GOT3 (cell line): ENCODE measurements at places on chromosomes 16 and 17.
A peak's percentile ranks its signal among the peaks of the same experiment; 100 is the strongest.

DNA sequence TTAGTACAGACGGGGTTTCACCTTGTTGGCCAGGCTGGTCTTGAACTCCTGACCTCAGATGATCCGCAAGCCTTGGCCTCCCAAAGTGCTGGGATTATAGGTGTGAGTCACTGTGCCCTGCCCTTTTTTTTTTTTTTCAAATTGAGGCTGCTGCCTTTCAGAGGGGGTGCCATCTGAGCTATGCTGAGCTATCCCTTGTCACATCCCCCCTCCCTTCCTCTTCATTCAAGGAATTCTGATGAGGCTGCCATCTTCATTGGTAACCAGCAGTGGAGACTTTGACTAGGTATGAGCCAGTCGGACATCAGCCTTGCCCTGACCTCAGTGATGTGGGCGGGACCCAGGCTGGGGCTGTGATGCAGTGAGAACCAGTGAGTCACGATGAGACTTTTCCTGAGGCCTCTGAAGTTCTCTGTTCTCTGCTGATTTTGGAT lies 24.4 kb upstream of the GPT2 start:
- DNase-seq = peak; percentile 47

- no peak for DNase-seq
Observed at GRCh38 chr16:6364846-6365245, 967.8 kb upstream of the RBFOX1 start.

DNA sequence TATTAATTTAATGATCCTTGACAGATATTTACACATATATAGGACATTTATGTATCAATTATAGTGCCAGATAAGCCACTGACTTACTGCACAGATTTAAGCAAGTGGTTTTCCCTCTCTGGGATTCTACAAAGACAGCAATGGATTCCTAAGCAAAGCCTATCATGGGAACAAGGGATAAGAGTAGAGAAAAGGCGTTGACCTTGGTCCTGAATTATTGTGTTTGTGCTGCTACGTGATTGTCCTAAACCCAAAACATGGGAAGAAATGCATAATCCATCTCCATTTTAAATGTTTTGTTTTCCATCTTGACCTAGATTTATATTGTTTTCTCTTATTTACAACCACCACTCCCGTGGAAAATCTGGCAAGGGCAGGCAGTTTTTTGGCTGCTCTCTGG lies 14.0 kb downstream of the SLFN11 start:
- no peak for DNase-seq

DNA sequence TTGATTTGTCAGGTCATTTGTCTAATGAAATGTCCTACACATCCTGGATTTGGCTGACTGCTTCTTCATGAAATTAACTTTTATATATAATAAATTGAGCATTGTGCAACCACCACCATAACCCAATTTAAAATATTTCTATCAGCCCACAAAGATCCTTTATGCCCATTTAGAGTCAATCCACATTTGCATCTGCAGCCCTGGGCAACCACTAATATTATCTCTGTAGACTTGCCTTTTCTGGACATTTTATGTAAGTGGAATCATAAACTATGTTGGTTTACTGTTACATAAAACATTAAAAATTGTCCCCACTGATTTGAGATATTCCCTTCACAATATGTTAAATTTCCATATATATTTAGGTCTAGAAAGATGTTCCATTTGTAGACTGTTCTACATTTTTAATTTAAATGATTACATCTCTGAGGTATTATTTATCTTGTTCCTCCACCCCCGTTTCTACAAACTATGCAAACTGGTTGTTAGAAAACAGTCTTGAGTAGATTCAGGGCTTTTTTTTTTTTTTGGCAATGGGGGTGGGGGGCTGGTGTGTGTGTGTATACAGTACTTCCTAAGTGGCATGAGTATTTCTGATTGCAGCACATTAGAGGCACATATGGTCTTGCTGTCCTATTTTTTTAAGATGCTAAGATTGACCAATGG lies 16.7 kb downstream of the RFWD3 start:
- no peak for DNase-seq

- no peak for DNase-seq
Observed at GRCh38 chr17:43976963-43977837, 23.5 kb upstream of the PYY start.

DNA sequence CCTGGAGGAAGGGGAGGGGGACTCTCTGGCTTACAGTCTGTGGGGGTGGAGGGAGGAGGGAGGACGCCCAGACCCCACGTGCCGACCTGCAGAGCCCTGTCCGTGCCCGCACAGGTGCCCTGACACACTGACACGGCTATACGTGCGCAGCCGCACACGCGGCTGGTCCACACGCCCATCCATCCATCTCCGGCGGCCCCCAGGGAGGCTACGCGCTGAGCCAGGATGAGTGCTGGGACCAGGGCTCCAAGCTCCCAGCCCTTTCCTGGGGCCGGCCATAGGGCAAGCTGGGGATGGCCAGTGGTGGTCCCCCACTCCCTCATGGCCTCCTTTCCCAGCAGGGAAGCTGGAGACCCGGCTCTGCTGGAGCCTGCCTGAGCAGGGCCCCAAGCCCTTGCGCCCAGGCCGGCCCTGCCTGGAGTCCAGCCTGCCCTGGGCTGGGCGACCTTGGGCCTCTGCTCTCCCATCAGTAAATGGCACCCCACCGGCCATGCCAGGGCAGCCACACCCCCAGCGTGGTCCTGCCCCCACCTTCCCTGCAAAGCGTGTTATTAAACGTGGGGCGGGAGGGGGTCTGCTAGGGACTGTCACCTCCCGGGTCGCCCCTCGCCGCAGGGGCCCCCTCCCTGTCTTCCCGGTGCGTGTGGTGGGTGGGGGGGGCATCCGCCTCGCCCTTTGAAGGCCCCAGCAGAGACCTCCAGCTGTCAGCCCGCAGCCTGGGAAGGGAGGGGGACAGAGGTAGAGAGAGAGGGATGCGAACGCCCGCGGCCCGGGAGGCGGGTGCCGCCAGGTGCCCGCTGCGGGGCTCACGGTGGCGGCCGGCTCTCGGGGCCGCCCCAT lies 863 bp downstream of the CASKIN1 start:
- no peak for DNase-seq

GRCh38 chr16:100989-101388 lies 23.0 kb downstream of the MPG start:
- DNase-seq = no peak

DNA sequence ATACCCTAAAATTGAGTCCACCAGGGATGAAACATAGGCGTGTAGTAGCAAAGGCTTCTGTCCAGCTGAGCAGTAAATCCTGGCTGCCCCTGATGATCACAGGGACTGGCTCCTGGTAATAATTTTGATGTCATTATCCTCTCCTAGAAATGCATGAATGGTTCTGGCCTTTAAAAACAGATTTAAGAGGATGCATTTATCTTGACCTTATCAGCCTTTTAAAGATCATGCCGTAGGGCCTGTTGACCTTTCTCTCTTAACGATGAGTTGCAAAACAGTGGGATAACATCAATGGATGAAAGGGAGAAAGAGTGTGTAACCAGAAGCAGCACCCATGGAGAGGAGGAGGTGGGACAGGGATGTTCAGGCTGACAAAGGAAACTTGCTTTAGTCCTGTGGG lies 128.5 kb downstream of the CA10 start:
- DNase-seq = no peak

GRCh38 chr16:48277158-48277557 lies 29.8 kb upstream of the ABCC11 start:
- no peak for DNase-seq

DNA sequence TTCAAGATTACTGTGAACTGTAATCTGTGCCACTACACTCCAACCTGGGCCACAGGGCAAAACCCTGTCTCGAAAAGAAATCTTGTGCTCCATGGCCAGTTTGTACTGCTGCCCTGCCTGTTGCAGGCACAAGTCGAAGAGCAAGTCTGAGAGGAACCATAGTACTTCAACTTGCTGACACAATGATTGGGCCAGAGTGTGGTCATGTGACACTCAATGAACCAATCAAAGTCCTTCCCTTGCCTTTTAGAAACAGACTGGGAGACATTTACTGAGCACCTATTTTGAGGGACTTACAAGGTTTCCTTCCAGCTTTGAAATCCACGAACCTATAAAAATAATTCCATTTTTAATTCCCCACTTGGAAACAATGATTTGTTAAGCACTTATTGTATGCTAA lies 39.8 kb upstream of the TMC5 start:
- DNase-seq = no peak

- no peak for DNase-seq
Observed at GRCh38 chr16:83494459-83494858, 313.3 kb upstream of the HSBP1 start.

- no peak for DNase-seq
Observed at GRCh38 chr16:67537636-67538591, 9.3 kb downstream of the RIPOR1 start.

DNA sequence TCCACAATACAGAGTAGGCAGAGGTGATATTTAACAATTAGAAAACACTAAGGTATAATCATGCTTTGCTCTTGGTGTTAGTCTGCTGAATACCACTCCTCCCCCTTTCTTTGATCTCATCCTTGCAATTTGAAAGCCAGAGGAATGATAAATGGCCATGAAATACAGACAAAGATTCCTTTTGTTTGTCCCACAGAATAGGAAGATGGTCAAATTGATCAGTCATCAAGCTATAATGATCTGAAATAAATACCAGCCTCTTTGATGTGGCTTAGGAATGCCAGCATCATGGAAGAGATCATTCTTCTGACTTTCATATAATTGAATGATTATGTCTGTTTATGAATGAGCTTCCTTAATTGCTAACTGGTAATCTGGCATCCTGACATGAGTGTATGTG lies 1541.7 kb upstream of the CDH8 start:
- DNase-seq = no peak

- DNase-seq = no peak
Observed at GRCh38 chr17:46766493-46767491, 51.7 kb downstream of the WNT3 start.

GRCh38 chr17:1928976-1929375 lies 96.2 kb downstream of the RTN4RL1 start:
- DNase-seq = no peak

DNA sequence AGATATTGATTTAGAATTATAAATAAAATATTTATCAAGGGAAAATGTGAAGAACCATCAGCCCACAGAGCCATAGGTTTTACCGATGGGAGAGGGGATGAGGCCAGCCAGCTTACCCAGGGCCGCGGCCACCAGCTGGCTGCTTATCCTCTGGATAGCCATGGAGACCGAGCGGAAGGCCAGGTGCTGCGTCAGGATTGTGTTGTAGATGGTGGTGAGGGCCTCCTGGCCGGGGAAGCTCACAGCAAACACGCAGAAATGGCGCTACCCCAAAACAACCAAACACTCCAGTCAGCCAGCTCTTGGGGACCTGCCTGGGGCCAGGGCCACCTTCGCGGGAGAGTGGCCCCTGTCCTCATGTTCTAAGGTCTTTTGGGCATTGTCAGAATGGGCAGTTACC lies 97.8 kb downstream of the DNAH17 start:
- no peak for DNase-seq

DNA sequence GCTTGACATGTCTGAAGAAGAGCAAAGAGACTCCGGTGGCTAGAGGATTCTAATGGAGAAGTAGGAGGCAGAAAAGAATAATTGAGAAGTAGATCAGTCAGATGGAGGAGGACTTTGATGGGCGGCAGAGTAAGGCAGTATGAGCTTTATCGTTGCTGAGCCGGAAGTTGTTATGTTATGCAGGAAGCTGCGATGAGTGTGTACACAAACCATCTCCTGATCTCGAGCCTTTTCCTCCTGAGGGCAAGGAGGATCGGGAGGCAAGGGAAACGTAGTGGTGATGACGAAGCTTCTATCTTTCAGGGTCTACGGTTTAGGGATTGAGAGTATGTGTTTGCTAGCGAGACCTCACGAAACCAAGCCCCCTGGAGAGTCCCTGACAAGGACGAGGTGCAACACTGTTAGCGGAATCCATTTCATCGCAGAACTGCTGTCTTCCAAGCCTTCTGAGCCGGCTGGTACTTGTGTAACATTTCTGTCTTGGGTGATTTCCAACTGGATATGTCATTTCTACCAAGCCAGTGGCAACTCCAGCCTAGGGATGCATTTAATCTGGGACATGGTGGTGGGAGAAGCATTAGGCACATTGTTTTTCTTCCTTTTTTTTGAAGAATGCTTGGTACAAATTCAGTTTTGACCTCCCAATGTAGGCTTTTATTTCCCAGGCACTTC lies 45.5 kb downstream of the RBFOX1 start:
- no peak for DNase-seq

- no peak for DNase-seq
Observed at GRCh38 chr17:77455111-77455890, 314.5 kb downstream of the SEC14L1 start.

GRCh38 chr16:1923299-1924034 lies 5.3 kb upstream of the HS3ST6 start:
- DNase-seq = no peak

- no peak for DNase-seq
Observed at GRCh38 chr17:74314877-74315276, 11.1 kb upstream of the KIF19 start.

DNA sequence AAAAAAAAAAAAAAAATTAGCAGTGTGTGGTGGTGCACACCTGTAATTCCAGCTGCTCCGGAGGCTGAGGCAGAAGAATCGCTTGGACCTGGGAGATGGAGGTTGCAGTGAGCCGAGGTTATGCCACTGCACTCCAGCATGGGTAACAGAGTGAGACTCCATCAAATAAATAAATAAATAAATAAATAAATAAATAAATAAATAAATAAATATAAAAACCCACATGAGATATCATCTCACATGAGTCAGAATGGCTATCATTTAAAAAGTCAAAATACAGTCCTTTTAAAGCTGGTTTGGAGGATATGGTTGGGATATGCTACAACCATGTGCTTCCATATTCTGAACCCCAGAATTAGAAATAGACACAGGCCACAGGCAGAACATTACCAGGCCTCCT lies 114.3 kb downstream of the WSCD1 start:
- DNase-seq = no peak

DNA sequence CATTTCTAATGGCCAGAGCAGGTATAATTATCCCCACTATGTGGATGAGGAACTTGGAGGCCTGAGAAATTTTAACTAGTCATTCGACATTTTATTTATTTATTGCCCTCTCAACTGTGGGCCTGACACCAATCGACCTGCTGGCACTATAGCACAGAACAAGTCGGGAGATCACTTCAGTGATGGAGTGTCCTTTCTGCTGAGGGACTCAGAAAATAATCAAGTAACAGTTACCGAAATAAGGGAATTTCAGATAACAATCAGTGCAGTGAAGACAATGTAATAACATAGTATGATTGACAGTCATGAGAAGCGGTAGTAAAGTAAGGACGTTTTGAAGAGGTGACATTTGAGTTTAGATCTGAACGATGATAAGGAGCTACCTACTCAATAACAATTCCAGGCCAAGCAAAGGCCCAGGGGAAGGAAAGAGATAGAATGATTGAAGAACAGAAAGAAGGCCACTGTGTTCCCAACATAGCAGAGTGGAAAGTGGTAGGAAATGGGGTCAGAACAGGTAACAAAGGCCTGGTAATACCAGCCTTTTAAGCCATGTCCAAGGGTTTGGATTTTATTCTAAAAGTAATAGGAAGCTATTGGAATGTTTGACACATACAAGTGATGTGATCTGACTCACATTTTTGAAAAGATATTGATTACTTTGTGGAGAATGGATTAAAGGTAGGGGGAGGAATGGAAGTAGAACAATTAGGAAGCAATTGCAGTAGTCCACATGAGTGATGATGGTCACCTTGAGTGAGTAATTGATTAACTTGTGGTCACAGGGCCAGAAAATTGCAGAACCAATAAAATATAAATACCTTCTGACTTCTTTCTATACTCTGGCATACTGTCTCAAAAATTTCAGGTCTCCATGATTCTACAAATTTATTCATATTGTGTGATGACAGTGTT lies 1.4 kb downstream of the STXBP4 start:
- no peak for DNase-seq
